Myocyte (in vitro differentiated cells): ENCODE measurements at places on chromosomes 1 and 21. TPM values are rescaled to one million over a fixed set of nuclear protein-coding genes. Genes with fewer than 3 reads are reported as not detected.

Gene KIF17
- total RNA-seq = 0.10 and 0.19 TPM in 2 replicates

Gene C8A
- not detected in 2 replicates for total RNA-seq

Gene ITGB2
- total RNA-seq = 2.2 and 3.2 TPM in 2 replicates

Gene NID1
- total RNA-seq = 7.8 and 8.7 TPM in 2 replicates

Gene SPRR4
- total RNA-seq = not detected in 2 replicates

Gene FMO4
- total RNA-seq = 3.1 and 8.7 TPM in 2 replicates

Gene NFASC
- total RNA-seq = 0.80 and 1.1 TPM in 2 replicates

Gene FMO2
- total RNA-seq = not detected in 2 replicates

Gene MYCBP
- 23.8 and 32.9 TPM in 2 replicates for total RNA-seq

Gene TEKT2
- total RNA-seq = not detected in 2 replicates

Gene TP53BP2
- total RNA-seq = 44.4 and 54.3 TPM in 2 replicates

Gene RGS5
- 2.3 and 3.7 TPM in 2 replicates for total RNA-seq

Gene UTS2
- not detected in 2 replicates for total RNA-seq

Gene SLAMF9
- not detected in 2 replicates for total RNA-seq

Gene OPRD1
- total RNA-seq = not detected in 2 replicates
